ENCODE measurements at places on chromosomes 1 and 21. TPM values are rescaled to one million over a fixed set of nuclear protein-coding genes. Genes with fewer than 3 reads are reported as not detected.

DNA sequence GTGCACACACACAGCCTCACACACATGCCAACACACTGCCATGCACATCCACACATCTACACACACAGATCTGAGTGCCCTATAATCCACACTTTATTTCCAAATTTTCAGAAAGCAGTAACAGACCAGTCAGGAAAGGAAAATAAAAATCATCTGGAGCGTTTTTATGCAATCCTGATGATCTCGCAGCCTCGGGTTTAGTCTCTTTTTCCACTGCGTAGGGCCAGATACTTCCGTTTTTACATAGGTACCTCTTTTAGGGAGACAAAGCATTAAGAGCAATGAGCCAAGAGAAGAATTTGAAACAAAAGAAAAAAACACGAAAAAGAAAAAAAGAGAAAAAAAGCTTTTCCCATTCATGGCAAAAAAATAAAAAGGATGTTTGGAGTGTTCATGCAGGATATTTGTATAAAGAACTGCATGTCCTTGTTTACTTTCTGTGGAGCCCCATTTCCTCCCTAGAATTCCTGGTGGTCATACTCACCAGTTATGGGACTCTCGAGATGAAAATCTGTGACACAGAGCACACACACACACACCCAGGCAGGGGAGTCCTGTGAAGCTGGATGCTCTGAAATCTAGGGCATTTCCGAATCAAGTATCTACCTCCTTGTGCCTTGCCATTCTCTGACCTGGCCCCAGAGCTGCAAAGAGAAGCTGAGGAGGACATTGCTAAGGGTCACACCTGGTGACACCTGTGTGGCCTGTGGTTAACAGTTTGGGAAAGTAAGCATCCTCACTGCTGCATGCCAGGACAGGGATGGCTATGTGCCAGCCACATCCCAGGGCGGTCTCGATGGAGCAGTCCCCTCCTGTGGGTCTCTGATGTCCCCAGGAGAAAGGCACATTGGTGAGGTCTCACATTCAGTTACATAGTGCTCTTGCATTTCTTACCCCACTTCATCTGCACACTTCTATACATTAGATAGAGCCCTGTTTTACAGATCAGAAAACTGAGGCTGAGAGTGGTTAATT is 83.6 kb downstream of the RUNX1 start:
- DNase-seq: no peak

DNA sequence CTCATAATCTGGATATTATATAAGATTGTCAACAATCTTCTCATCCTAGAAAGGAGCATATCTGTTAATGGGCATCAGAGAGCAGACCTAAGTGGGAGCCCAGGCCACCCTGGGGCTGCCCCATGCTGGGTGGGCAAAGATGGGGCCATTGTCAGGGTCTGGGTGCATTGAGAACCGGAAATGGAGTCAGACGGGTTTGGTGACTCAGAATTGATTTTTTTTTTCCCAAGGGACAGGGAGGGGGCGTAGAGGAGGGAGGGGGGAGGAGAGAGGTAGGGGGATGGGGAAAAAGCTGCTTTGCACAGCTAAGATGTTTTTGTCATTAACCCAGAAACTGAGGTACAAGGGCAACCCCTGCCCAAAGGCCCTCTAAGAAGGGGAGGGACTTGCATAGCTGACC is 1.3 kb downstream of the ATXN7L2 start:
- no peak for DNase-seq

DNA sequence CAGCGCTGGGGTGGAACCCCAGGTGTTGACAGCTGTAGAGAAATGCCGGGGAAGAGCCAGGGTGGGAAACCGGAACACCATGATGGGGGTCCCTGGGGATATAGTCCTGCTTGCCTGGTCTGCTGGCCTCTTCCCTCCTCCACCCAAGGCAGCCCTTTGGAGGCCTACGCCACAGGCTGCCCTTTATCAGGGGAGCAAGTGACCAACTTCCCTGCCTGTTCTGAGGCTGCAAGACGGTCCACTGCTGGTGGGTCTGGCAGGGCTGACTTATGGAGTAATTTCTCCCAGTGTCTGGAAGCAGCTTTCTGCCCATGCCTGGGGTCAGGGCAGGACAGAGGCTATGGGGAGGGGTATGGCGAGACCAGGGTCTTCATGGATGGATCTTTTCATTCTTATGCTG is 50.8 kb upstream of the EDN2 start:
- no peak for DNase-seq

GRCh38 chr1:206947255-206947654 is 989 bp upstream of the PIGR start:
- no peak for DNase-seq

DNA sequence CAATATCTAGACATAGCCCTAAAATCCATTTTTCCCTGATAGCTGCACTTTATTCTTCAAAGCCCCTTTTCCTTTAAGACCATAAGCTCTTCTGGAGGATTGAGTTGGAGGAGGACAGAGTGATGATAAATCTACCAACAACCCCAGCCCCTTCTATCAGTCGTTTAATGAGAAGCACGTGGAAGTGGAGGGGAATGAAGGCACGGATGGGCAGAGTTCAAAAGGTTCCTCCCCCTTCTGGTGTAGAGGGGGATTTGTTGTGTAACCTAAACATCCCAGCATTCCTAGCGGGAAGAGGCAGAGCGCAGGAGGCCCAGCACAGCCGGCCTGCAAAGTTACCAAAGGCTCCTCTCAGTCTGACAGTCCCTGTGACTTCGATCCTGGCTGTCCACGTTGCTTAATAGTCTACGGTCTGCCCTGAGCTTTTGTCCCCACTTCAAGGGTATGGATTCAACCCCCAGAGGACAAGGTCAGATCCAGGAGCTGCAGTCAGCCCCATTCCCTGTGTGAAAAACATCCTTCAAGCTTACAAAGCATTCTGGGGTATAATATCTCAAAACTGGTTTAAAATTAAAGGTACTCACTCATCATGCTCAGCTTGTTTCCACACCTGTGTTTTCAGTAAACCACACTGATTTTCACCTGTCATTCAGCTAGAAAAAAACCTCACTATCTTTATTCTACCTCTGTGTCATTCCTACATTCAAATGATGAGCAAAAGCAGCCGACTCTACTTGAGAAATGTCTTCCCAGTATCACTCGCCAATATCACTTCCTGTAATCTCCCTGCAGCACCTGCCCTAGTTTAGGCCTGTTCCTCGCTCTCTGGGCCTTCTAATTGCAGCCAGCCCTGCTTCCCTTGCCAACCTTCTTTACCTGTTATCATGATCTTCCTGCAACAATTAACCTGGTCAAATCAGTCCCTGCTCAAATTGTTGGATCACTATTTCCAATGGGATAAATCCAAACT is 117.9 kb downstream of the PLPP3 start:
- DNase-seq: no peak

DNA sequence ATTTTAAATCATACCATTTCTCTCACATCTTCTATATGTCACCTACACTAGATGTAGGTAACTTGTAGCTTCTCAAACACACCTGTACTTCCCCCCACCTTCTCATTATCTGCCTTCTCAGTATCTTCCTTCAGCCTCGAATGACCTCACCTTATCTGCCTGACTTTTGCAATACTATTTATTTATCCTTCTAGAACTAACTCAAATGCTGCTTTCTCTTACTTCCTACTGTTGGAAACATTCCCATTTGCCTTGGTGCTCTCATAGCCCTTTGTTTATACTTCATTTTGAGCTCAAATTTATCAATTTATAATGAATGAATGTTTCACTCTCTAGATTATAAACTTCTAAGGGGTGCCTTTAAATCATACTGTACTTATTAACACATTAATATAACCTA is 50.4 kb upstream of the KIAA1614 start:
- DNase-seq: no peak

- no peak for DNase-seq
Measured at GRCh38 chr1:242788771-242789170, 264.3 kb upstream of the PLD5 start.

DNA sequence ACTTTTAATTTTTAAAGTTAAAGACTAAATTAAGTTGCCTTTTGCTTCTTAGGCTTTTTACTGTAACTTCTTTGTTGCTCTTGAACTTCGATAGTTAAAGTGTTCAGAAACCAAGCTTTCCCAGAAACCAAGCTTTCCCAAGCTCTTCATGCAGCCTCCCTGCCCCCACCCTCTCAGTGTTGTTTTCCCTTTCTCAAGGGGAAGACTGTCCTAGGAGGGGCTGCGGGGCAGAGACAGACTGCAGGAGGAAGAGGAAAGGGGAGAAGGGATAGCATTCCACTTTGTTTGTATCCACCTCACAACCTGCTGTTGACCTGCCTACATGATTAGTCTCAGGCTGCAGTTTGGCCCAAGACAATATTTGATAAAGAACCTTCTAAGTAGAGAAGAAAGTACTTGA is 39.0 kb upstream of the DIPK1A start:
- no peak for DNase-seq

DNA sequence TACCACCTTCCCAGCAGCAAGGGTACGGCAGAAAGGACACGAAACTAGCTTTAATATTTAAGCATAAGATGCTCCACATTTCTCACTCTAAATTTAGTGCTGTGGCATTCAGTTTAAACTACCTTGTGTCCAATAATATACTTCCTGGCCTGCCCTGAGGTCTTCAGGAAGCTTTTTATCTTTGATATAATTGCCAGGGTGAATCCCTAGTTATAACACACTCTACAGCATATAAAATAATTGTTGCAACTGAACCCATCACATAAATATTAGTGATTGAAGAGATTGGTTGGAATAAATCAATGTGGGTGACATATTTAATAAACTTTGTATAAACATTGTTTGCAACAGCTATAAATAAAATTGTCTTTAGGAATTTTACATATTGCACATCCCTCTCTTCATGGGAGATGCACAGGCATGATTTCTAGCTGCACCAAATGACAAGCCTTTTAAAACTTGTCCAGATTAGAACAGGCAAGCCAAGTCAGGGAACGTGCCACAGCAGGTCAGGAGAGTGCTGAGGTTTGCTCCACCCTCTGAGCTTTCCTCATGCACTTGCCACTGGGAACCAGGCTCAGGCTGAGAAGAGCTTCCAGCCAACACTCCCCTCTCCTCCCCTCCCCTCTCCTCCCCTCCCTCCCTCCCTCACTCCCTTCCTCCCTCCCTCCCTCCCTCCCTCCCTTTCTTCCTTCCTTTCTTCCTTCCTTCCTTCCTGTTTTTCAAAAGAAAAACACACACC is 623.2 kb upstream of the PKN2 start:
- peak; percentile 48 for DNase-seq

- DNase-seq: no peak
Measured at GRCh38 chr21:38929142-38929541, 123.4 kb downstream of the ETS2 start.

GRCh38 chr1:89734442-89734841 is 86.4 kb upstream of the LRRC8D start:
- no peak for DNase-seq

DNA sequence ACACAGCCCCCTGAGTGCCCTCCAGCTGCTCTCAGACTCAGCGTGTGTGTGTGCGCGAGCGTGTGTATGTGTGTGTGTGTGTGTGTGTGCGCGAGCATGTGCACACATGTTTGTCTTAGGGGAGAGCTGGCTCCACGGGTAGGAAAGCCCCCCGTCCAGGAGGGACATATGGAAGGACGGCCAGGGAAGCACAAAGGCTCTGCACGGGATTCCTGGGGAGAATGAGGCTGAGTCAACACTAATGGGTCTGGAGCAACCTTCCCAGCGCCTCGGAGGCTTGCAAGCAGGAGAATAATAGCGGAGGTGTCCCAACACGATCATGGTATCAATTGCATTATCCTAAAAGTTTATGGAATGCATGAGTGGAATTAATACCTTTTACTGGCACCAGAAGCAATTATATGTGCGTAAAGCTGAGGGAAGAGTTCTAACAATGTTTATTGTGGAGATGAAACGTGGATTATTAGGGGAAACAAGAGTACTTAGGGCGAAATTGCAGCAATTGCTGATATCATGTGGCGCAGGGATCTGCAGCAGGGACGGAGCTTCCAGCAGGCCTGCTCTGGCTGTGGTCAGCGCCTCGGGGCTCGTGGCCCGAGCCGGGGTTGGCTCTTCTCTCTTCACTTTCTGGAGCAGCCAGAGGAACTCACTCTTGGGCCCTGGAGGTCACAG is 40.3 kb upstream of the CCDC27 start:
- DNase-seq: no peak

DNA sequence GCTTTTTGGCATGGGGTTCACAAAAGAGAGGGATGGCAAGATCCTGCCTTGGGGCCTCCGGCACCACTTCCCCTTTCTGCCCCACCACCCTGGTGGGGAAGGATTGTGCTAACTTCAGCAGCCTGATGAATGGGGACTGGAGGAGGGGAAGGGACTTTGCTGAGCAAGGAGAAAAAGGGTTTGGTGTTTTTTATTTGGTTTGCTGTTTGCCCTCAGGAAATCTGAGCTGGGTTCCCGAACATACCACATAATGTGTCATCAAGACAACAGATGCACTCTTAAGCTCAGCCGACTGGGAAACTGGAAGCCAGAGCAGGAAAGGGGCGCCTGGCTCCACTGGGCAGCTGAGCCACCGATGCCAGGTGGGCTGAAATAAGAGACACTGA is 19.8 kb downstream of the OLFML2B start:
- DNase-seq: no peak

DNA sequence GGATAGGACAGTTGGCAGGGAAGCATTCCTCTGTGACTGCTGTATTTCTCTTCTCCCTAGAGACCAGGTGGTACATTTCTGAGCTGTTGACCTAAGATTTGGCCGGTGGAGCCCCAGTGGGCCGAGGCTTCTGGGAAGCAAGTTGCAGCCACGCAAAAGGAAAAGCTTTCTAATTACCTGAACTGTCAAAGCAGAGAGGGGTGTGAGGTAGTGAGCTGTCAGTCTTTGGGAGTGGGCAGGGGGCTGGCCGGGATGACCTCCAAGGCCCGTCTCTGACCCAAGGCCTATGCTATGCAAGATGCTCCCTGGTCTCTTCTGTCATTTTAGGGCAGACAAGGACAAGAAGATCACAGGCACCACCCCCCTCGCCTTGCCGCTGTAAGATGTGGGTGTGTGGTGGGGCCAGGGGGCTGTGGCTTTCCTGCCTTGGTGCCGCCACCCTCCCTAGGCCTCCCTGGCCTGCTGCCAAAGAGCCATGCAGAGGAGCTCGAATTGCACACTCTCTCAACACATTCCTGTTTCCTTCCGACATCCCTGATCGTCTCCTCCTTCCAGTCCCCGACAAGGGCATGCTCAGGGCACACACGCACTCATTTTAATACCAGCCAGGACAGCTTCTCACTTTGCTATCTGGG is 7.7 kb downstream of the PADI1 start:
- peak; percentile 82 for DNase-seq

DNA sequence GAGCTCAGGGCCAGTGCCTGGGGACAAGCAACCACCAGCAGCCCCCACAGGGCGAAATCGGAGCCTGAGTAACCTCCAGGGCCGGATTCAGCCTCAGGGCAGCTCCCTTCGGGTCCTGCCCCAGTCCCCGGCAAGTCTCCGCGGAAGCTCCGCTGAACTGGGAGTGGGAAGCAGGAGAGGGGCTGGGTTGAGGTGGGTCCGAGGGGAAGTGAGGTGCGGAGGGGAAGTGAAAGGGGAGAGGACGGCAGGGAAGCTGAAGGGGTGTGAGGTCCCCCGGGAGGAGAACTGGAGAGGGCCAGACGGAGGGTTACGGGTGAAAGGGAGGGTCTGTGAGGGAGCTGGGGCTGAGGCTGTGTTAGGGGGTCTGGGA is 560 bp downstream of the PADI2 start:
- no peak for DNase-seq

- DNase-seq: peak; percentile 2
Measured at GRCh38 chr1:41726899-41727748, 191.6 kb downstream of the HIVEP3 start.

GRCh38 chr1:159184201-159184600 is 12.8 kb downstream of the CADM3 start:
- DNase-seq: no peak

TNNT2 gene
- 0.46 TPM for total RNA-seq

LRRC3 gene
- 0.10 TPM for total RNA-seq

MIXL1 gene
- not detected for total RNA-seq

SIPA1L2 gene
- total RNA-seq: 5.1 TPM

PLD5 gene
- not detected for total RNA-seq

OPRD1 gene
- total RNA-seq: 0.03 TPM

FAM131C gene
- total RNA-seq: 0.43 TPM

Measured in HT-29 (cell line).